ENCODE measurements at places on chromosomes 13 and 19.

DNA sequence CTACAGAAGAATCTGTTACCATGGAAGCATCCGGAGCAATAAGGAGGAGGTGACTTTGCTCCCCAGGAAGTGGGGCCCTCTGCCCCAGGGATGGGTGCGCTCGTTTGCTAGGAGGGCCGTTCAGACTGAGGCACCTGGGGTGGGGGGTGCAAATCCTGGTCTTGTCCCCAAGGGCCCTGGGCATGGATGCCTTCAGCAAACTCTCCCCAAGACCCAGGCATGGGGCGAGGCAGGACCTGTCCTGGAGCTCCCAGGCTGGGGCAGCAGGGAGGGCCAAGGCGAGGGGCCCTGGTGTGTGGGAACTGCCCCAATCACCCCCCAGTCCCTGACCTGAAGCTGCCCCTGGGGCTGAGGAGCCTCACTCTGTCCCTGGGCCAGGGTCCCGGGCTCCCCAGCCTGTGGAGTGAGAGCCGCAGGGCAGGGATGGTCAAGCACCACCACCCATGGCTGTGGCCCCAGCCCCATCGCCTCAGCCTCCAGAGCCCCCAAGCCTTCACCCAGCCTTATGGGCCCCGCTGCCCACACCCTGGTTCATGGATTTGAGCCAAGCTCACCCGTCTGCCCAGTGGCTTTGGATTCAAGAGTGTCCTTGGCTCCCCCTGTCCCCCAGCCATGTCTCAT, 240.6 kb upstream of the SGCG start:
- DNase-seq, result no peak

DNA sequence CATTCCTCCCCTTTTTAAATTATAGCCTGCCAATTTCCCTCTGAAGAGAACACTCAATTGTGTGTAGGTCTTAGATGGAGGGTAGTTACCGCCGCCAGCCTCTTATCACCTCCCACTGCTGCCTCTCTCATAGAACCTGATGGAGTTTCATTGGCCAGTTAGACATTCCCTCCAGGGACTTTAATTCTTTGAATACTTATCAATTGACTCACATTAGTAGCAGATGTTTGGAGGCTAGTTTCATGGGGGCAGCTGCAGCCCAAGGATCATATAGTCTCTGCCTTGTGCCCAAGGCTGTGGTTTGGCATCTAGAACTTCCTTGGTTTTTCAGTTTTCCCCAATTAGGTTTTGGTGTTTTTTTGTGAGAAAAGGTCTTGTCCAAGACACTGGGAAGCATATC, 318.9 kb upstream of the HTR2A start:
- DNase-seq, result no peak

DNA sequence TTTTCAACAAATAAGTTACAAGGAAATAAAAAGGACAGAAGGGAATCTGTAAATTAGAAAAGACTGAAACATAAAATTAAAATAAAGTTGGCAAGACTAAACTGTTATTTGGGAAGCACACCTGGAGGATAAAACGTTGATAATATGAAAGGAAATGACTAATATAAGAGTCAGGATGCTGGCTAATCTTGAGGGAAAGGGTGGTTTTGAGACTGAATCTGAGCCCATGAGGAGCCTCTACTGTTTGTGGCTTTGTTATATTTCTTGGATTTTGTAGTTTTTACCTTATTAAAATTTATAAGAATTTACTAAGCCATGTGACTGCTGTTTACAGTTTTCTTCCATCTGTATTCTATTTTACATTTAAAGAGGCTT, 718.0 kb upstream of the SPRY2 start:
- no peak for DNase-seq

DNA sequence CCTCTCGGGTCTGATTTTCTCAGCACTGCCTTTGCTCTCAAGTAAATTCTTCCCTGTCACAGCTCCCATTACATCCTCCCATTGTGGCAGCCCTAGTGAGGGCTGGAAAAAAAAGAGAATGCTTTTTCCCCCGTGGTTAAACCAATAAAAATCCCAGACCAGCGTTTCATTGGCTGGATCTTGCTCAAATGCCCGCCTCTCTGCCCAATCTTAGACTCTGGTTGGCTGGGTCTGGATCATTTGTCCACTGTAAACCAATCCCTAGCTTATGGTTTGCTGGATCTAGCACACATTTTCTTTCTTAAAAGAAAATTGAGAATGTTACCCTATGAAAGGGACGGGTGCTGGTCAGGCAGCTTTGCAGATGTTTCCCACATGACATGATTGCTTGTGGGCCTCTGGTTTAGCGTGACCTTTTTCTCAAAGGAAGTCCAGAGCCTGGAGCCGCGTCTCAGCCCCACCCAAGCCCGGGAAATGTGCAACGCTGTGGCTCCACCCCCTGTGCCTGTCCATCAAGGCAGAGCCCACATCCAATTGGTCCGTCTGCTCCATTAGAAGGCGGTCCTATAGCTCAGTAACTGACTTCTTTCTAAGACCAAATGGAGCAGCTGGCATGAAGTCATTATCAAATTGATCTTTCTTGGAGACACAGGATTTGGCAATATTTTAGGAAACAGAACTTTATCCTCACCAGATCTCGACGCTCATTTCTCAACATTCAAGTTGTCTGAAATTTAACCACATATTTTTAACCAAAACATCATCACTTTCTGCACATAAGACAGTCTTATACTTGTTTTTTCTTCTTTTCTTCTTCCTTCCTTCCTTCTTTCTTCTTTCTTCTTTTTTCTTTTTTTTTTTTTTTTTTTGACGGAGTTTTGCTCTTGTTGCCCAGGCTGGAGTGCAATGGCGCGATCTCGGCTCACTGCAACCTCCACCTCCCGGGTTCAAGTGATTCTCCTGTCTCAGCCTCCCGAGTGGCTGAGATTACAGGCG, 2.6 kb upstream of the MCEMP1 start:
- no peak for DNase-seq
